ENCODE measurements at places on chromosomes 1 and 21. TPM values are rescaled to one million over a fixed set of nuclear protein-coding genes. Genes with fewer than 3 reads are reported as not detected.

The NMNAT2 gene
- 0.42 TPM for total RNA-seq

The CFHR3 gene
- total RNA-seq = 0.32 TPM

The RIT1 gene
- 22.8 TPM for total RNA-seq

The BTBD19 gene
- total RNA-seq = 3.4 TPM

The ZBTB18 gene
- total RNA-seq = 5.3 TPM

The MUL1 gene
- 29.8 TPM for total RNA-seq
